ENCODE measurements at places on chromosomes 2 and 18.

- no peak for DNase-seq
These were observed 84.0 kb downstream of the MSH2 start for GRCh38 chr2:47486841-47487497.

DNA sequence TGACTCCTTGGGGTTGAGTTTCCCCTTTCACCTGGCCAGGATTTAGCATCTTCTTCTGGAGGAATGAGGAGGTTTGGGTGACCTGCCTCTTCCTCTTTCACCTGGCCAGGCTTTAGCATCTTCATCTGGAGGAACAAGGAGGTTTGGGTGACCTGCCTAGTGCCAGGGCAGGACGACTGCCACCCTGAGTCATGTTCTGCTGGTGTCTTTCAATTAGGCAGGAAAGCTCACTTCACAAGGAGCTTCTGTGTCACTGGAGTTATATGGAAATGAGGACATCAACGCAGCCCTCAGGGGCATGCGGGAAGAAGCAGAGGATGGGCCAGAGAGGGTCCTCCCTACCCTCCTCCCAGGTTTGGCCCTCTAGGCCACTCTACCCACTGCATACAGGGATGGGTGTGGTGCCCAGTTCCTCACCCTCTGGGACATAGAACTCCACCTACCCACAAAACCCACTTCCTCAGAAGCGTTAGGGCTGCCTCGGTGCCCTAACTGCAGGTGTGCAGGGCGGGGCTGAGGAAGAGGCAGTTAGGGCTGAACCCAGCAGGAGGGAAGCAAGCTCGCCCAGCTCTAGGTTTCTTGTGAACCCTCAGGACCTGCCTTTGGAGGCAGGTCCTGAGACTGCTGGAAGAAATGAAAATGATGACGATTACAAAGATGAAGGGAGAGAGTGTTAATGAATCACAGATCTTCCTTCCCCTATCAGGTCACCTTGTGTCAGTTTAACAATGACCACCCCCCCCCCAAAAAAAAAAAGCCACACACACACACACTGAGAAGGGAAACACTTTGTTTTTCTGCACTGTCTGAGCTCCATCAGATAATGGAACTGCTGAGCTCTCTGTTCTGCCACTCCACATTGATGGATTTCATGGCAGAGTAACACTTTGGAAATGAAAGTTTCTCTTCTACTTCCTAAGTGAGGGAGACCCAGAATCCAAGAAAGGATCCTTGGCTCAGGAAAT, 71.0 kb downstream of the ARL4C start:
- DNase-seq, result no peak

GRCh38 chr18:57915865-57916582, 112.9 kb upstream of the ATP8B1 start:
- DNase-seq, result peak; percentile 70

- no peak for DNase-seq
These were observed 188.2 kb upstream of the XIRP2 start for GRCh38 chr2:166700079-166700478.

DNA sequence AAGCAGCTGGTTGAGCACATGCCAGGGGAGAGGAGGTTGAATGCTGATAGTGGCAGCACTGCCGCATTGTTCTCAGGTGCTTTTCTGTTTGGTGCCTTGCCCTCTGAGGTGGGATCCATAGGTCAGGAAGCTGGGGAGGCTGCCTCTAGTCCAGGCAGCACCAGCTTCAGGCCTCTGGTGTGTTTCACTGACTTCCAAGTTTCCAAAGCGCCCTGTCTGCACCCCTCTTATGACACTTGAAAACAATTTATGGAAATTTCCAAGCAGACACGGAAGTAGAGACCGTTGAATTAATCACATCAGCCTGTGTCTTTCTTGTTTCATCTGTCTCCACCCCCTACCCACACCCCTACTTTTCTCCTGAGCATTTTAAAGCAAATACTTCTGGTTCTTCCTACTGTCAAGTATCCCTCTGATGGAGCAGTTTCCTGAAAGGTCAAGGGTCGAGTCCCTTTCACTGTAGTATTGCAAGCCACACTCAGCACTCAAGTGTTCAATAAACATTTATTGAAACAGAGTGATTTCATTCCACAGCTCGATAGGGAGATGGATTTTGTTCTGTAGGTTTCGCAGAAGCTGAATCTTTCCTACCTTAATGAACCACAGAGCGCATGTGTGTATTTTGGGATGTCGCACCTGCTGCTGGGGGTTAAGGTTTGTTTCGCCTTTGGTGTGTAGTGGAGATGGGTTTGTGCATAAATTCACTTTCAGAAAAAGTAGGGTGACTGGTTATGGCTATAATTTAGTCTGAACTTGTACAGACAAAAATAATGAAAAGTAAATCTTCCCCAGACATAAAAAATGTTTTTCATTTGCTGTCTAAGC, 21.4 kb downstream of the DGKD start:
- no peak for DNase-seq

DNA sequence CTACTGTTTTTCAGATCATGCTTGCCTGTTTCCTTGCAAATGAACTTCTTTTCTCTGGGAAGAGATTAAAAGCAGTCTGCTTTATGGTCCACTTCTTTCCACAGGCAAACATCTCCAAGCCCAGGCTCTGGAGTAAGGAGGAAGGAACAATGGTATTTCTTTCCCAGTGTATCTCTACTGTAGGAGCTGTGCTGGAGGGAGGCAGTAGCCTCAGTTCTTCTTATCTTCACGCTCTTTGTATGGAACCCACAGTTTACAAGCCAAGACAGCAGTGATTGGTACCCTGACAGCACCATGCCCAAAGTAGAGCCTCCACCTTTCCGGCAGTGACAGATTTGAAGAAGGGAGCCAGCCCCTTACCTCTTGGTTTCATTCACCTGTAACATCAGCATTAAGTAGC, 35.2 kb downstream of the SPOPL start:
- no peak for DNase-seq

DNA sequence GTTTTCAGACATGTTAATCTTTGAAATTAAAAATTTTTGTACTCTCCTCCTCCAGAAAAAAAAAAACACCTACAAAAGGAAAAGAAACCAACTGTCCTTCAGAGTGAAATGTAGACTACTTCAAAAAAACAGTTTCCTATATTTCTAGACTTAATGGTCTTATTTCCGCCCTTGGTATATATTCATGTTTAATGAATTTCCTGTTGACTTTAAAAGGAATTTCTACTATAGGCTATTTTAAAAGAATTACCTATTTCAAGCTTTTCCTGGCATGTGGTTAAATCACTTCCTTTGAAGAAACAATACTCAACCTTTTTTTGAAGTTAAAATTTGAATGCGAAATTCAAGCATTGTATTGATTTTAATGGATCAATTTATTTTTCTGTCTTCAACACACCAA, 29.2 kb downstream of the GULP1 start:
- DNase-seq, result no peak

GRCh38 chr2:40642237-40642636, 190.3 kb upstream of the SLC8A1 start:
- DNase-seq, result no peak

DNA sequence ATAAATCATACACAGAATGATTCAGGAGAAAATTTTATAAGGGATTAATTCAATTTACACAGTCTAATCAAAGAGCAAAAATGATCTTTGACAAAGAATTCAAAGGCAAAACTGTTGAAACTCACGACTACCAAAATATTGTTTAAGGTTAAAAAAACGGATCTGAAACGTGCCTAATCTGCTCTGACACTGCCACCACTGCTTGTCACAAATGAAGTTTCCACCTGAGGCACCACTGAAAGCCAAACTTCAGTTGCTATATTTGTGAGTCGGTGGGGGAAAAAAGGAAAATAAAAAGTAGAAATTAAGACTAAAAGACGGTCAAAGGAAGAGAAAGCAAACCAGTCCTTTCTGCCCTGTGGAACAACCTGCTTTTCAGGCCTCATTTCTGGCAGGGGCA, 140.6 kb upstream of the DNMT3A start:
- DNase-seq, result no peak

DNA sequence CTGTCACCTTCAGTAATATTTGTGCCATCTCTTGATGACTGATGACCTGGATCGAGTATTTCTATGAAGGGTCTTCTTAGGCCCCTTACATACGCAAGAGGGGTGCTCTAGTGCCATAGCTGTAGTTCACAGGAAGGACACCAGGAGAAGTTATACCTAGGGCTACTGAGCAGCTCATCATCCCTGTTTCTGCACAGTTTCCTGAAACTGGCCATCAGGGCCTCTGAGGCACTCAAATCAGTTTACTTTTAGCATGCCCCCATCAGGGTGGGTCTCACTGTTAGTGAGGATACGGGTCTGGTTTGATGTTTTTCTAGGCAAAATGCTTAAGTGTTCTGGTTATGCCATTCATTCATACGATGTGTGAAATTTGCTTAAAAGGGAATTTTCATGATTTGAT, 20.0 kb upstream of the FBLN7 start:
- DNase-seq, result no peak

- DNase-seq, result peak; percentile 51
These were observed 58.1 kb downstream of the NCKAP1 start for GRCh38 chr2:182980115-182980514.

DNA sequence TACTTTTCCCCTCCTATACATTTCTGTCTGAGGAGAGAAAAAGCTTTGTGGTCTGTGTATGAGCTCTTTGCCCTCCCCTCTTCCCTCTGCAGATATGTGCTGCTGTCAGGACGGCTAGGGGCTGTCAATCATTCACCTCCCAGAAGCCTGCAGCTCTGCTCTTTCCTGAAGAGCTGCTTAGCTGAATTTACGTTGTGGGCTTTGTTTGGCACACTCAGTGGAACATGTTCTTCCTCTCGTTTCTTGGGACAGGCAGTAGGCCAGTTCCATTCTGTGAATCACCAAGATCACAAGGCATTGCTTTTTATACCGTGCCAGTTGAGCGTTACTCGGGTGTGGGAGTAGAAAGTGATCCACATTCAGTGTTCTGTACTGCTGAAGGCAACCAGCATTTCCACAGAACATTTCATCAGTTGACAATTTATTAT, 136.7 kb downstream of the LAMA3 start:
- DNase-seq, result no peak

DNA sequence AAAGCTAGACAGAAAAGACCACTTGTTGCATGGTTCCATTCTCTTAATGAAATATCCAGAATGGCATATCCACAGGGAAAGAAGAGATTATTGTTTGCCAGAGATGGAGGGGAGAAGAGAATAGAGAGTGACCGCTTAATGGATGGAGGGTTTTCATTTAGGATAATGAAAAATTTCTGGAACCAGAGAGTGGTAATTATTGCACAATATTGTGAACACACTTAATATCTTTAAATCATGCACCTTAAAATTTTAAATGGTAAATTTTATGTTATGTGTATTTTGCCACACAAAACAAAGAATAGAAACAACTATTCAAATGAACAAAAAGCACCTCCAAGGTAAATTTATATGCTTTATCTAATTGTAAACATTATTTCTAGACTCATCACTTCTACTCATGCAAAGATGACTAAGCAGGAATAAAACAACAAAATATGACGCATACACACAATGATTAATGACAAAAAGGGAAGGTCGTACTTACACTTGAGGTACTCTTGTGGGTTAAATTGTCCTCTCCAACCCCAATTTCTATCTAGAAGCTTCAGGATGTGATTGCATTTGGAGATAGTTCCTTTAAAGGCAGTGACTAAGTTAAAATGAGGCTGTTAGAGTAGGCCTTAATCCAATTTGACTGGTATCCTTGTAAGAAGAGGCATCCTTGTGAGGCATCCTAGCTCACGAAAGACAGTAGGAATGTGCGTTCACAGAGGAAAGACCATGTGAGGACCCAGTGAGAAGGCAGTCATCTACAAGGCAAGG, 18.7 kb upstream of the DHRS9 start:
- DNase-seq, result no peak

GRCh38 chr2:191374366-191374765, 129.2 kb downstream of the MYO1B start:
- no peak for DNase-seq

DNA sequence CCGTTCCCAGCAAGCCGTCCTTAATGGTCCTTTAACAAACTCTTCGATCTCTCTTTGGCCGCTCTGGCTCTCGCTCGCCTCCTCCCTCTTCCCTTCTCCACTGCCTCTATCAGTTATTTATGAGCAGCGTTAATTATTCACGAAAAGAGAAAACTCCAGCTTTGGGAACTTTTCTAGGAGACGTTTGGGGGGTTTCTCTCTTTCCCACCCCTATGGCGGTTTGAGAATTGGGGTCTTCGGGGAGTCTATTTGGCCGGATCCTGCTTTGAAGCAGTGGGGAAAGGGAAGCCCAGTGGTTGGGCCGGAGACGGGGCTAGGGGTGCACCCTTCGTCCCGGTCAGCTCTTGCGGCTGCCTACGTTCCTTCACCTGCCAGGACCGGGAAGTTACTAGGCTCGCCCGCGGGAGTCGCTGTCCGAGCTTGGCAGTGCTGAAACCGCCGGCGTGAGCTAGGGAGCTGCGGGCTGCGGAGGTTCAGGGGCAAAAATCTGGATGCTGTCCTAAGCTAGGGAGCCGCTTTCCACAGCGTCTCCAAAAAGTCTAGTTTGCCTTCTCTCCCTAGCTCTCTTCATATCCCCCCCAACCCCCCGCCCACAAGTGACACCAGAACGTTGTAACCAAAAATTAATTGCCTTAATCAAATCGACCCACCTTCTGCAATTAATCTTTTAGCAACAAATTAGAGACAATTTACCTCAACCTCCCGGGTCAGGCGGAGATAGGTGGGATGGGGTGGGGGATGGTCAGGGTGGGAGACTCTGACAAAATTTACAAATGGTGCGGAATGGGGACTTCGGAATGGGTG, 8.9 kb upstream of the SKOR2 start:
- DNase-seq, result no peak

DNA sequence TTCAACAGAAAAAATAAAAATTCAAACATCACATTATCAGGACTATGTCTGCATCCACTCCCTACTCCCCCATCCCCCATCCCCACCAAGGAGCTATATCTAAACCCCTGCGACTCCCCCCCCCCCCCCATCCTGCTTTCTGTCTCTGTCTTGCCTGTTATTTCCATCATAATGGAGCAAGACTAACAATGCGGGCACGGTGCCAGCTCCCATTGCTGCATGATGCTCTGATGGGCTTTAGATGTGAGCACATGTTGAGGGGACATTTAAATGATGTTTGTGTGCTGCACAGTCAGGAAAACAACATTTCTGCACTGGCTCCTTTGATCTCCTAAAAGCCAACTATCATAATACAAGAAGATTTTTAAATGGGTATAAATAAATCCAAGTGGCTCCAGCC, 644.2 kb upstream of the SETBP1 start:
- no peak for DNase-seq

GRCh38 chr18:58692422-58693185, 21.3 kb downstream of the MALT1 start:
- no peak for DNase-seq

DNA sequence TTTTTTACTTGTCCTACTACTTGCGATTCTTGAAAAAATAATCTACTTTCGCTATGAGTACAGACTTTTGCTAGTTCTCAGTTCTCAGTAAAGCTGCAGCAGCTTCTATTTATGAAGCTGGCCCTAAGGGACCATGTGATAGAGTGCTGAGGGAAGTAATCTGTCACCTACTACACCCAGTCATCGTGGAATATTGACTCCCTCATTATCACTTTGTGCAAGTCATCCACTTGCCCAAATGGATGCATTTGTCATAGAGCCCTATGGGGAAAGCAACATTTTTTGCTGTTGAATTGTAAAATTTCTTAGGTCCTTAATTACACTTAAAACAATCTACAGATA, 1919.8 kb downstream of the SUCLG1 start:
- DNase-seq, result no peak
